PC-3 (cell line): ENCODE measurements at places on chromosomes 12 and 14. TPM values are rescaled to one million over a fixed set of nuclear protein-coding genes. Genes with fewer than 3 reads are reported as not detected.

Gene GPX2
- 2.9 and 4.3 TPM in 2 replicates for total RNA-seq

Gene RAB21
- total RNA-seq: 27.3 and 28.9 TPM in 2 replicates

Gene C12orf56
- total RNA-seq: 5.7 and 8.1 TPM in 2 replicates

Gene TAS2R46
- total RNA-seq: 0.36 and 1.5 TPM in 2 replicates

Gene LRRC10
- not detected in 2 replicates for total RNA-seq

- H3K27ac ChIP-seq: no peak overlapping the region
- no peaks in the 10 kb centered on the region for H3K4me1 ChIP-seq
- H3K36me3 ChIP-seq: no peaks in the 10 kb centered on the region
- H3K4me3 ChIP-seq: no peak overlapping the region
- DNase-seq: no peak
These were observed 68.8 kb upstream of the PRIMA1 start for GRCh38 chr14:93857081-93857480.

DNA sequence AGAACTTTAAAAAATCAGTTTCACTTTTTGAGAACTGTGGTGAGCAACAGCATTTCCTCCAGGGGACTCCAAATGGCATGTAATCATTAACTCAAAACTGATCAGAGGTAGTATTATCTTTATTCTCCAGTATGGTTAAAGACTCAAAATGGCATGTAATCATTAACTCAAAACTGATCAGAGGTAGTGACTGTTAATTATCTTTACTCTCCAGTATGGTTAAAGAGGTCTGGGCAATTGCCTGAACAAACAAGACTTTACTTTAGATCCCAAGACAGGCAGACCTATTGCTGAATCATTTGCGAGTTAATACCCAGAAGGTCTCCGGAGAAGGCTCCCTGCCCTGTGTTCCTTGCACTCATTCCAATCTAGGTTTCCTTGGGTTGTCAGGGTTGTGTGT lies 6.6 kb upstream of the ACADS start:
- no peak overlapping the region for H3K4me3 ChIP-seq
- no peaks in the 10 kb centered on the region for H3K27me3 ChIP-seq
- DNase-seq: no peak
- no peak overlapping the region for H3K27ac ChIP-seq
- H3K36me3 ChIP-seq: peaks cover 58% of the 10 kb centered on the region

DNA sequence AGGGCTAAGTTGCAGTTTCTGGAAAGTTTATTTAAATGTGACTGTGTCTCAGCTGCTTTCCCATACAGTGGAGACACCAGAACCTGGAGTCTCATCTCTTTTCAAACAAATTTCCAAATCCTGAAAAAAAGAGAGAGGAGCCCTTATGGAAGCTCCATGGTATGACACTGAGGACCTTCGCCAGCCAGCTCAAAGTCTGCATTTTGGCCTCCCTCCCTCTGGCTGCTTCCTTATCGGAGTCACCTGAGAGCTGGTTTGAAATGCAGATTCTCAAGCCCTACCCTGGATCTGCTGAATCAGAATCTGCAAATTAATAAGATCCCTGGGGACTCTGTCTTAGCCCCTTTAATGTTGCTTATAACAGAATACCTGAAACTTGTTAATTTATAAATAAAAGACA lies 21.7 kb upstream of the JDP2 start:
- no peaks in the 10 kb centered on the region; the same call in 1 of the 2 replicates for H3K27me3 ChIP-seq
- H3K36me3 ChIP-seq: no peaks in the 10 kb centered on the region
- no peaks in the 10 kb centered on the region for H3K4me1 ChIP-seq
- H3K27ac ChIP-seq: no peak overlapping the region
- DNase-seq: no peak

DNA sequence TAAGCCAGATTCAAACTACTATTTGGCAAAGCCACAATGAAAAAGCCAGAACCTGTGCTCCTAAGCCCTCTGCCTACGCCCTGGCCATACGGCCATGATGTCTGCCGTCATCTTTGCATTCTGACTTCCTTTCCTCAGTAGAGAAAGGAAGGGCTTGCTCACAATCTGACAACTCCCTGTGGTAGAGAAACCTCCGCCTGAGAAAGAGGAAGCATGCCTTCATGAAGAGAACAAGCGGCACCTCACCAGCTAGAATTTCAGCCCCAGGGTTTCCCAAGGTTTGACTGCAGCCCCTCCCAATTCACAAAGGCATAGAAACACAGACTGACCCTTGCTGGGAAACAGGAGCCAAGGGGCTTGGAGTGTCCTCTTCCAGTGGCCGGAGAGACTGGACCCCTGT lies 25.7 kb downstream of the TEP1 start:
- H3K4me1 ChIP-seq: no peaks in the 10 kb centered on the region
- no peaks in the 10 kb centered on the region for H3K27me3 ChIP-seq
- H3K4me3 ChIP-seq: no peak overlapping the region
- no peak overlapping the region for H3K27ac ChIP-seq
- DNase-seq: no peak

- no peaks in the 10 kb centered on the region for H3K27me3 ChIP-seq
- DNase-seq: no peak
- H3K4me3 ChIP-seq: peak overlapping the region; percentile 64
- H3K4me1 ChIP-seq: peaks cover 62% of the 10 kb centered on the region
- no peaks in the 10 kb centered on the region for H3K36me3 ChIP-seq
These were observed 109.4 kb downstream of the ARF6 start for GRCh38 chr14:50001999-50002925.

- no peaks in the 10 kb centered on the region for H3K4me1 ChIP-seq
- no peaks in the 10 kb centered on the region for H3K27me3 ChIP-seq
- DNase-seq: no peak
- H3K4me3 ChIP-seq: no peak overlapping the region
These were observed 169.8 kb downstream of the BTG1 start for GRCh38 chr12:91975891-91976290.

DNA sequence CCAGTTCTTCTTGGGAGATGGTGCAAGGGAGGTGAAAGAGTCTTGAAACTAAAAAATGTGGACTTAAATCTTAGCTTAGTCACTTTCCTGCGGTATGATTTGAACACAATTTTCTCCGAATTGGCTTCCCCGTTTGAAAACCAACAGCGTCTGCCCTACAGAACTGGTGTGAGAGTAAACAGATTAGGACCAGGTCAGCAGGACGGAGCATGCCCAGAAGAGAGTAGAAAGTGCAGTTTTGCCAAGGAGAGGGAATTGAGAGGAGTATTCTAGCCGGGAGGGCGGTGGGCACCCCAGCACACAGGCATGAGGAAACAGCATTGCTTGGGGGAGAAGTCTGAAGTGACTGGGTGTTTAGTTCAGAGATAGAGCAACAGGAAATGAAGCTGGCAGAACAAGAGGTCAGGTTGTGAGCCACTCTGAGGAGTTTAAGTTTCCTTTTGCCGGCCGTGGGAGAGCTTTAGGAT lies 927.1 kb downstream of the VRK1 start:
- peak overlapping the region; percentile 35; the same call in 1 of the 2 replicates for H3K4me3 ChIP-seq
- H3K36me3 ChIP-seq: no peaks in the 10 kb centered on the region
- no peak overlapping the region for H3K27ac ChIP-seq
- no peak for DNase-seq

DNA sequence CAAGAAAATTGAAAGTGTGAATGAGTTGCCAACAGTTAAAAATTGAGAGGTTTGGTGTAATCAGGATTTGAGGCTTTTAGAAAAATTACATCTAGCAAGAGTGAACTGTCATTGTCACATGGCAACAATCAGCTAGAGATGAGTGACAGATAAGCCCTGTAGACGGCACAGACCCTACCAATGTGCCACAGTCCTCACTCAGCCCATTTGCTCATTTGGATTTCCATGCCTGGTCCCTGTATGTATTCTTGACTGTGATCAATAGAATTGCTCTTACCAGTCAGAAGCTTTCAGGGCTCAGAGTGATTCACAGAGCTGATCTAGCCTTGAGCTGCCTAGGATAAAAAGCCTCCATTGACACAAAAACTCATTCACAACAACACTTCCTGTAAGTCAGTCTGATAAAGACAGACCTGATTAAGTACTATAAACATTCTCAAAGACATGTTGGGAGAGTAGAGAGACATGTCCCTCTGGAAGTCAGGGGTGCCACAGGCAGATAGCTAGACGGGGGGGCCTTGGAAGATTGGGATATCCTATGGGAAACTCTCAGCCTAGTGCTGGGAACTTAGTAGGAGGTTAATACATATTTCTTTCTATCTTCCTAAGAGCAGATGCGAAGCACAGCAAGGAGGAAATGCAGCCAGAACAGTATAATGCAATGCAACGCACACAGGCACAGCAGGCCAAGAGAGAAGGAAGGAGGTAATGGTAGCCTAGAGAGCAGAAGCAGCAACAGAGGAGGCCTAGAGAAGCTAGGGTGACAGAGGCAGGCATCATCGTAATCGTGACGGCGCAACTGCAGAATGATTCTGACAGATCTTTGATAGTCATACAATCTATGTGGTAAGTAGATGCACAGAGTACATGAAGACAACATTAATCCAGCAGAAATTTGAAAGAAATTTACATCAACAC lies 2.0 kb upstream of the PELI2 start:
- H3K27ac ChIP-seq: no peak overlapping the region
- DNase-seq: no peak
- H3K4me1 ChIP-seq: peaks cover 9% of the 10 kb centered on the region
- H3K27me3 ChIP-seq: peaks cover 88% of the 10 kb centered on the region

DNA sequence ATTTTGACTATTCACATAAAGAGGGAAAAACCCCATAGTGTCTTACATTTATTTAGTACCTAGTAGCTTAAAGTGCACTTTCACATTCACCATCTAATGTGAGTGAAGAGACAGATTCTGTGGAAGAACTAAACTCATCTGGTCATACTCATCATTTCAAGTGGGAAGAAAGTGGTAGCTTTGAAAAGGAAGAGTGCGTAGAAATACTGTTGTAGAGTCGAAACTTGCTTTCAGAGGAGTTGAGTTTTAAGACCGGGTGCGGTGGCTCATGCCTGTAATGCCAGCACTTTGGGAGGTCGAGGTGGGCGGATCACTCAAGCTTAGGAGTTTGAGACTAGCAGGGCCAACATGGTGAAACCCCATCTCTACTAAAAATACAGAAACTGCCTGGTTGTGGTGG lies 222.2 kb downstream of the ERC1 start:
- H3K4me3 ChIP-seq: no peak overlapping the region
- H3K36me3 ChIP-seq: no peaks in the 10 kb centered on the region
- peaks cover 23% of the 10 kb centered on the region for H3K4me1 ChIP-seq
- H3K27me3 ChIP-seq: no peaks in the 10 kb centered on the region
- no peak for DNase-seq

DNA sequence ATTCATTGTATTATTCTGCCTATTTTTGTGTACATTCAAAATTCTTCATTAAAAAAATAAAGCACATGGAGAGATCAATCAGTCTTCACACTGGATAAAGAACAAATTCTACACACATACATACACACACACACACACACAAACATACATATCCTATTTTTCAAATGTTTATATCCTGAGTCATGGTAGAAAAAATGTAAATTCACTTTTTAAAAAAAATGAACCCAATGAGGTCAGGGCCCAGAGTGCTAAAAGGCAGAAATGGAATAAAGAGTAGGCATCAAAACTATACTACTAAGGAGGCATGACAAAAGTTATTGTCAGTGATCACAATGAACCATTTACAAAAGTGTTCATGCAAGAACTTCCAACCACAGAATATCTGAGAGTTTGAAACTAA lies 17.3 kb downstream of the GALC start:
- H3K36me3 ChIP-seq: no peaks in the 10 kb centered on the region
- H3K4me3 ChIP-seq: no peak overlapping the region
- H3K4me1 ChIP-seq: no peaks in the 10 kb centered on the region
- DNase-seq: no peak
- H3K27me3 ChIP-seq: no peaks in the 10 kb centered on the region
- no peak overlapping the region for H3K27ac ChIP-seq

DNA sequence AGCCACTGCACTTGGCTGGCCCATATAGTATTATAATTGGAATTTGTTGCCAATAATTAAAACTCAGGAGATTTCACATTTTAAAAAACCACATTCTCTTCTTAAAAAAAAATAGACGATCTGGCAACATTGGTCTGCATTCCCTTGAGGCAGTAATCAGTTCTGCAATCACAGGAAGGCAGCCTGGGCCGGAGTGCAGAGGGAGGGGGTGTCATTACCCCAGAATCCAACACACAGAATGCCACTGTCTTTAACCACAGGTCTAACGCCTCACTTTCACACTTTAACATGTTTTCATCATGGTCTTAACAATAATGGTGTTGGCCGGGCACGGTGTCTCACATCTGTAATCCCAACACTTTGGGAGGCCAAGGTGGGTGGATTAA lies 100.1 kb downstream of the SCARB1 start:
- DNase-seq: no peak
- no peak overlapping the region for H3K27ac ChIP-seq
- no peaks in the 10 kb centered on the region for H3K36me3 ChIP-seq
- peaks cover 2% of the 10 kb centered on the region for H3K4me1 ChIP-seq
- no peaks in the 10 kb centered on the region for H3K27me3 ChIP-seq

DNA sequence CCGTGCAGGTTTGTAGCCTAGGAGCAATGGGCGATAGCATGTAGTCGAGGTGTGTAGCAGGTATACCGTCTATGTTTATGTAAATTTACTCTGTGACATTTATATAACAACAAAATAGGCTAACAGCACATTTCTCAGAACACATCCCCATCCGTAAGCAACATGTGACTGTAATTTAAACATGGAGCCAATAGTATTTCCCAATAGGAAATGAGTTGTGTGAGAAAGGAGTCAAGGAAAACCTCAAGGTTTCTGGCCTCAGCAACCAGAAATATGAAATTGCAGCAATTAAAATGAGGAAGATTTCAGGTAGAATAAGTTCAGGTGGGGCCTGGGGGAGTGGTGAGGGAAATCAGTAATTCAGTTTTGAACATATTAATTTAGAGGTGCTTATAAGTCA lies 136.0 kb downstream of the MSRB3 start:
- no peak overlapping the region for H3K4me3 ChIP-seq
- no peaks in the 10 kb centered on the region for H3K36me3 ChIP-seq
- peaks cover 19% of the 10 kb centered on the region for H3K4me1 ChIP-seq
- no peak for DNase-seq

GRCh38 chr12:128813883-128814282 lies 9.9 kb downstream of the SLC15A4 start:
- no peak for DNase-seq
- no peaks in the 10 kb centered on the region for H3K4me1 ChIP-seq
- no peaks in the 10 kb centered on the region for H3K27me3 ChIP-seq
- no peak overlapping the region for H3K27ac ChIP-seq
- no peak overlapping the region for H3K4me3 ChIP-seq
- H3K36me3 ChIP-seq: peaks cover 37% of the 10 kb centered on the region

- H3K27ac ChIP-seq: no peak overlapping the region
- H3K4me3 ChIP-seq: no peak overlapping the region
- no peaks in the 10 kb centered on the region for H3K36me3 ChIP-seq
- H3K27me3 ChIP-seq: no peaks in the 10 kb centered on the region
- H3K4me1 ChIP-seq: 0 out of 2 replicates have a peak, but pooled peaks cover 7% of the 10 kb centered on the region
These were observed 11.1 kb downstream of the CCDC197 start for GRCh38 chr14:94008234-94008633.

- H3K27me3 ChIP-seq: no peaks in the 10 kb centered on the region
- H3K4me3 ChIP-seq: no peak overlapping the region
- H3K27ac ChIP-seq: no peak overlapping the region
- DNase-seq: no peak
These were observed 65.4 kb downstream of the FGD6 start for GRCh38 chr12:95151821-95152220.

DNA sequence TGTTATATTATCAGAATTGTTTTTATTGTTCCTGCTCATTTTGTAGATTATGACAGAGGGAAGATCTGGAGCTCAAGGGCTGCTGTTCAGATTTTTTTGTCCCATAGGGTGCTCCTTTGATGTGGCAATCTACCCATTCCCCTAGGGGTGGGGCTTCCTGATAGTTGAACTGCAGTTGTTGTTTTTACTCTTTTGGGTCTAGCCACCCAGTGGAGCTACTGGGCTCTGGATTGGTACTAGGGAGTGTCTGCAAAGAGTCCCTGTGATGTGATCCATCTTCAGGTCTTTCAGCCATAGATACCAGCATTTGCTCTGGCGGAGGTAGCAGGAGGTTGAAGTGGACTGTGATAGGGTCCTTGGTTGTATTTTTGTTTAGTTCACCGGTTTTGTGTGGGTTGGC lies 57.9 kb upstream of the SLCO1B1 start:
- no peak for DNase-seq
- H3K36me3 ChIP-seq: no peaks in the 10 kb centered on the region
- H3K27me3 ChIP-seq: no peaks in the 10 kb centered on the region
- no peaks in the 10 kb centered on the region for H3K4me1 ChIP-seq
- H3K4me3 ChIP-seq: no peak overlapping the region
- H3K27ac ChIP-seq: peak overlapping the region; percentile 51
